ENCODE measurements at places on chromosomes 3 and 15.

DNA sequence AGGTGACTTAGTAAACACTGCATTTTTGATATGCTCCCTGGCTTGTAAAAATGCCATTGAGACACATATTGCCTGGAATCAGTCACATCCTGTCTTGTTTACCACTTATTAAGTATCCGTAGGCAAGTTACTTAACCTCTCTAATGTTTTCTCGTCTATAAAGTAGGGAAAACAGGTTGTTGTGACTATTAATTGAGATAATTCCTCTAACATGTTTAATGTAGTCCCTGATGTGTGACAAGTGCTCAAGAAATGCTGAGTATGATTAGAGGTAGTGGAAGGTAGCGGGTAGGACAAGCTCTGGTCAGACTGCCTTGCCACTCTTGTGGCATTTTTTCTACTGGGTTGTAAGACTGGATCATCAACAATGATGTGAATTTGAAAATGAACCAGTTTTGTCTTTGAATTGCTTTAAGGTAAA is 54.1 kb downstream of the NFKBIZ start:
- DNase-seq: no peak

- DNase-seq: no peak
These were observed 34.8 kb downstream of the KLF15 start for GRCh38 chr3:126322181-126322967.

DNA sequence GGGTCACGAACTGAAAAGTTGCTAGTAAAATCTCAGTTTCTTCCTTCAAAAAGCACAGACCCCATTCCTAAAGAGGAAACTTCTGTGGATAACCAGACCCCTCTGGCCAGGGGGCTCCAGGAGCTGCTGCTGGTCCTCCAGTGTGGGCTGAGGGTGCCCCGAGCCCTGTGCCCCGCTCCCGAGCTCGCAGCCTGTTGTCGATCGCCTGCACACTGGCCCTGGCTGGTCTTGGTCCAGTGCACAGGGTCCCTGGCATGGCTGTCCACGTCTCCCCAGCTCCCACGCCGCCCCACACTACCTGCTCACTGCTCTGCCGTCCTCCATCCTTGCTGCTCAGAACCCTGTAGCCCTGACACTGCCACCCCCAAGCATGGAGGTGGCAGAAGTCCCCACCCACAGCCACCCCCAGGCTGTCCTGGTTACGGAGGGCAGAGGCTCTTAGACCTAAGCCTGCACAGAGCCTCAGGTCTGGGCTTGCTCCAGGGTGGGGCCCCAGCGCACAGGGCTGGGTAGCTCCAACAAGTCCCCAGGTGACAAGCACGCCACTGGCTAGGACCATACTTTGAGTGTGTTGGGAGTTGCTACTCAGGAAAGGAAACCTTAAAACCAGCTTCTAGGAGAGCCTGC is 87.0 kb downstream of the PLXNA1 start:
- DNase-seq: no peak

DNA sequence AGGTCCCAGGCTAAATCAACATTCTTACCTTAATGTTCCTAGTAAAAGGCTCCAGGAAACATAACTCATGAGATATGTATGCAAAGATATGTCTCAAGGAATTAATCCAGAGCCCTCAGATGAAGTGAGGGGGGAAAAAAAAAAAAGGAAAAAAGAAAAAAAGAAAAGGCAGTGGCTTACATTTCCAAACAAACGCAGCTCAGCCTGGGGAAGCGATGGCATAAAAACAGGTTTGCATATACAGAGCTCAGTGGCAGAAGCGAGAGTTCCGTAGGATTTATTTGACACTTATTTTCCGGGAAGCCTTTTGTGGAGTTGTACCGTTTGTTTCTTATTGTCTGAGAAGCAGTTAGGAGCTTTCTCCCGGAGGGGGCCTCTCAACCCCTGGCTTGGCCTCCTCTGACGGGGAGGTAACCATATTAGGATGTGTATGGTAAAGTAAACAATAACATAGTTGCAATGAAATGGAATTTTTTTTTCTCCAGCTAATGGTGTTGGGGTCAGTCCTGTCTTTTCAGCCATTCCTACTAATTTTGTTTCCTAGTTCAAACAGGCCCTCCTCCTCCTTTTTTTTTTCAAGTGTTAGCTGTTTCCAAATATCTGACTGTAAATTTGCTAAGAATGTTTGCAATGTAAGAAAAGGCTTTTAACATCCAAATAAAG is 338.6 kb downstream of the FOXP1 start:
- no peak for DNase-seq

- no peak for DNase-seq
These were observed 24.5 kb upstream of the IDH2 start for GRCh38 chr15:90126596-90127435.

DNA sequence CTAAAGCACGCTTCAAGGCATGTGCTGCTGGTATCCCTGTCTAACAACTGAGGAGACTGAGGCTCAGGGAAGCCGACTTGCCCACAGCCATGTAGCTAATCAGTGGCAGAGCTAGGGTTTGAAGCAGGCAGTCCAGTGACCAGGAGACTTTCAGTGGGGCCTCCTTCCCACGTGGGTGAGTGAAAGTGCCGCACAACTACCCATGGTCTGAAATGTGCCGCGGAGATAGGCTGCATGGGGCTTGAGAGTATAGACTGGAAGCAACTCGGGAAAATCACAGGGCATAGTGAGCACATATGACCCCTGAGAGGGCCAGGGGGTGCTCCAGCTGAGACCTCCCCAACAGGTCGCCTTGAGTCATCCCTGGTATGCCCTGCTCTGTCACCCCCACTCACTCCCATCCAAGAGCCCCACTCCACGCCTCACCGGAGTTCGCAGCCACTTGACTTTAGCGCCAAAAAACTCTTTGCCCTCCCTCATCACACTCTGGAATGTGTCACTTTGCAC is 19.1 kb downstream of the FAM174B start:
- DNase-seq: no peak

- no peak for DNase-seq
These were observed 53.3 kb downstream of the KY start for GRCh38 chr3:134597390-134597970.

DNA sequence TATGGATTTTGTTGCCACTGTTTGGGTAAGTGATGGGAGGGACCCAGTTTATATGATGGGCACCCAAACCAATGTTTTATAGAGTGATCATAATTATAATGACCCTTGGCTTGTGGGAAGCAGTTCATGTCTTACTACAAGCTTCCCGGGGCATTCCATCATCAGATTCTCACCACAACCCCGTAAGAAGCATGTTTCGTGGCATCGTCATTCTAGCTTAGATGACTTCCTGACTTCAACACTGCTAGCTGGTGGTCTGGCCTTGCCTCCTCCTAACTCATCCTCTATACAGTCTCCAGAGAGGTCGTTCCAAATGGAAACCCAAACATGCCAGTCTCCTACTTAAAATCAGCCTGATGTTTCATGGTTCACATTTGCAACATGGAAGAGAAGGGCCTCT is 226.9 kb downstream of the ADAMTS9 start:
- no peak for DNase-seq

- DNase-seq: no peak
These were observed 89.6 kb upstream of the TSEN2 start for GRCh38 chr3:12394569-12395271.

DNA sequence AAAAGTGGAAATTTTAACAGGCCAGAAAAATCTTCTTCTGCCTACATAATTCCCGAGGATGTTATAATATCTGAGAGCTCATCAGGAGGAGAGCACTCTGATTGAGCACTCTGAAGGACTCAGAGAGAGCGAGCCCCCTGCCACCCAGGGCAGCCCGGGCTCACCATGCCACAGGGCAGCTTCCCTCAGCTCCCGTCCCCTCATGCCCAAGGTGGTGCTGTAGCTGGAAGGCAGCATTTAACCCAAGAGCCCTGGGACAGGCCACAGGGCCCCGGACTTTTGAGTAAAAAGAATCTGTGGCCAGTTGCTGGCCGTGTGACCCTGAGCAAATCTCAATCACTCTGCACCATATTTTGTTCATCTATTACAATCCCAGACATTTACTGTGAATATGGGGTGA is 23.5 kb upstream of the RAD18 start:
- no peak for DNase-seq

DNA sequence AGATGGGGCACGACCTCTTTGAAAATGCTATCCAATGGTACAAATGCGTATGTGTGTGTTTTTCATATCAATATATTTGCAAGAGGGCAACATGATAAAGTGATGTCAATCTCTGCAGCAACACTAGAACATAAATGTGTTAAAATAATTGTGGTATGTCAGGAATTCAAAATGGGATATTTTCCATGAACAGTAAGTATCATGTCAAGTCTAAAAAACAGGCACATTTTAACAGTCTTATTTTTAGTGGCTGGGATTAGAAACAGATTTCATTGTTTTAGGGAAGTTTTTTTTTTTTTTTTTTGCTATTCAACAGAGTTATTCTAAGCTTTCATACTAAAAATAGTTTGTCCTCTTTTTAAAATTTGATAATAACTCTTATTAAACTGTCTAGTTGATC is 209.8 kb downstream of the GAP43 start:
- no peak for DNase-seq

GRCh38 chr3:194212845-194213331 is 76.9 kb downstream of the HES1 start:
- no peak for DNase-seq

- DNase-seq: no peak
These were observed 3.5 kb downstream of the PLA1A start for GRCh38 chr3:119601154-119601553.

DNA sequence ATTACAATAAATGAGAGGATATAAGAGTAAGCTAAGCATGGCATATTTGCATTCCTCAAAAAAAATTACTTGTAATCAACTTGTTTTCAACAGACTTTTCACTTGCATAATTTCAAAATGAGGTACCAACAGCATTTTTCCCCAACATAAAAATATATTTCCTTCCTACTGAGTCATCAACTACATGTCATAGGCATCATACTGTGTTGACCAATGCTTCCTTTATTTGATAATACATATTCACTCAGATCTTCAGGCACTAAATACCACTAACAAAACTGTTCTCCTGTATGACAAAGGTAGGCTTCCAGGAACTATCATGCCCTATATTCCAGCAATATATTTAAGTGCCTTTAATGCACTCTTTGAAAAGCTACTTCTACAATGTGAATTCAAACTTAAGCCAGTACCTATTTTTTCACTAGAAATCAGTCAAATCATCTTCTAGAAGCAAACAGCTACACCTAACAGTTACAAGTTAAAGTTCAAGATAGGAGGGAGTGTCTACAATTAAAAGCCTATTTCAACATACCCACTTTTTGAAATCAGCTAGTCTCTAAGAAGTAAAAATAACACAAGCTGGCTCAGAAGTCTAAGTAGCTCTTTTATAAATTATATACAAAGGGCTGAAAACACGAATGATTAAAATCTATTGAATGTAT is 11.3 kb downstream of the ADAM10 start:
- no peak for DNase-seq

DNA sequence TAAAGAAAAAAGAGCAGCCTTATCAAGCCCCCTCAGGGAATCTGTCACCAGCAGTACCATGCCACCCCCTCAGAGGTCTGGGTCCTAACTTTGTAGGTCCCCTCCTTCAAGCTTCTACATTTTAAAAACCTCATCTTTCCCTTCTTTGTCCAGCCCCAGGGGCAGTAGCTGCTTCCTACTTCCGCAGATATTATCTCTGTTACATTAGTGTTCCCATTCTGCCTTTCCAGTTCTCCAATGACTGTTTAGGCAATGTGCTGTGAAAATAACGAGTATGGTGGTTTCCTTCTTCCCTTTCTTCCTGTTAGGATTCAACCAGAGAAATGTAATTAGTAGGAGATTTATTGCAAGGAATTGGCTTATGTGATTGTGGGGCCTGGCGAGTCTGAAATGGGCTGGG is 126.1 kb upstream of the TNIK start:
- no peak for DNase-seq

GRCh38 chr15:26157081-26157480 is 294.0 kb upstream of the ATP10A start:
- DNase-seq: no peak

GRCh38 chr15:44033894-44034293 is 161.2 kb downstream of the FRMD5 start:
- no peak for DNase-seq

- no peak for DNase-seq
These were observed 19.0 kb downstream of the NUP210 start for GRCh38 chr3:13401149-13401548.

DNA sequence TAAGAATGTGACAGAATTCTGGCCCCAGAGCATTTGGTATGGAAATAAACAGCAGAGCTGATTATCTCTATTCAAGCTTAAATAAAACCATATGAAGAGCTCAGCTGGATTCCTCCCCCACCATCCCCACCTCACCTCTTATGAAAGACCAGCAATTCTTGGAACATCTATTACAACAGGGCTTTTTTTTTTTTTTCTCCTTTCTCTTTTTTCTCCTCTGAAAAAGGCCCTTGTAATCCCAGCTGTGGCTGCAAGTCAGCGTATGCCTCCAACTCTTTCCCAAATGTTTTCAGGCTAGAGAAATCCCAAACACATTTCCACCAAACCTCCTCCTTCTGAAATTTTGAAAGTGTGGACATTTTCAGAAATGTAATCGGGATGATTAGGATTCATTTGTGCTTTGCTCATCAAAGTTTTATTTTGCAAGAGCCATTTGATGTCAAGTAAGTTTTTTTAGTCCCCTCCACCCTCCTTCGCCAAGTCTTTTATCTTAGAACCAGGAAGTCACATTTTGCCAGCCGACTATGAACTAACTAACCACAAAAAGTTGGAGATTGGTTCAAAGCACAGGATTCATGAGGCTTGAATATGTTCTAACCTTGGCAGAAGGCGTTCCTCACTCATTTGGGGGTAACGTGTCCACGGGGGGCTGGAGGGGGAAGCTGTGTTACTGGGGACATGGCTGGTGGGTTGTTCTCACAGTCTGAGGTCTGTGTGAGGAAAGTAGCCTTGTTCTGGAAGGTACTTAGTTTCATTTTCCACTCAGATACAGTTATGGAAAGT is 142.0 kb upstream of the PDZRN3 start:
- no peak for DNase-seq

DNA sequence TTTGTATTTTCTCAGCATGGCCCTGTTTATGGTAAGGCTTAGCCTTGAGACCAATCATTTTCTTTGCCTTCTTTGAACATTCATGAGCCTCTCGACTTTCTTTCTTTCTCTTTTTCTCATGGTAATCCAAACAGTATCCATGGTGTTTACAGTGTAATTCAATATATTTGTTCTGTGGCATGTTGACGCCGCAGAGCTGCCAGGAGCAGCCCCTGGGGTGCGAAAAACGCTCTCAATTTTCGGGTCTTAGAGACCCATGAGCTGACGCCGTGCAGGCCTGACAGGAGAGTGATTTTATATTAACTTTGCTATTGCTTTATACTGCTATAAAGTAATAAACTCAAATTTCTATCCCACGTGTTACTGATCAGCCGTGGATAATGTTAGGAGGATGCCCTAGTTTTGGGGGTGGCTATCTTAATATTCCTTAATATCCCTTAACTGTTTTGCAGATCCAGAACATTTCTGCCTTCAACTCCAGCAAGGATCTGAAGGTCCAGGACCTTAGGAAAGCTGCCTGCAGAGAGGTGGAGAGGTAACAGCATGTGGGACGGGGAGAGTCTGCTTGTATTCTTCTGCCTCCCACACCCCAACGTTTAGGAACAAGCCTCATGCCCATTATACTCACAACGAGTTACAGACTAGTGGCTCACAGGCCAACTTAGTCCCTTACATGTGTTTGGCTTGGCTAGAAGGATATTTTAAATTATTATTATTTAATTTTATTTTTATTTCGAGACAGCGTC is 29.3 kb upstream of the MYO1E start:
- no peak for DNase-seq

All from T-cell (primary cell).